ENCODE measurements at places on chromosomes 3 and 15.

DNA sequence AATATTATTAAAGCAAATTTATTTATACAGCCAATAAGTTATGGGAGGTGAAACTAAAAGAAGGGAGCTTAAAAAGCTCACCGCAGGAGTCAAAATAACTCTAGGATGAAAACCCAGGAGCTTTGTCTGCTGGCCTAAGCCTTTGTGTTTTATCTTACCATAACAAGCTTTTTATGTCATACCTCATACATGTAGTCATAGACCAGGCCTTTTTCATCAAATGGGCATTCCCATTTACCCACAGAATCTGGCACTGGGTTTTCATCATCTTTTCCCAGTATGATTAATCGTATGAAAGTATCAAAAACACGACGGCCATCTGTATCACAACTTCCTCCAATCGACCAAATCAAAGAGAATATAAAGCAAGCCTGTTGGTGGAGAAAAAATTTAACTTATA, 122.8 kb downstream of the DNAH12 start:
- no peak for DNase-seq

DNA sequence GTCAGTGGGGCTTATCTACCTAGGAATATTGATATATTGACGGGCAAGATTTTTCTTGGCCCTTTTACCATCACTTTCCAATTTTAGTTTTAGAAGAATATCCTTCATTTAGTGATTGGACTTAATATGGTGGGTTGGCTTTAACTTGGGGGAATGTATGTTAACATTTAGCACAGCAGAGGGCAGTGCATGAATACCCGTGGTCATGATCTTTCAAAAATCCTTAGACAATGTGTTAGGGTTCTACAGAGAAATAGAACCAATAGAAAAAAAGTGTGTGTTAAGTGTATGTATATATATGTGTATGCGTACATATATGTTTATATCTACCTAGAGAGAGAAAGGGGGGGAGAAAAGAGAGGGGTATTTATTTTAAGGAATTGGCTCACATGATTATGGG, 36.9 kb downstream of the GPR171 start:
- no peak for DNase-seq

GRCh38 chr15:40334941-40335795, 5.6 kb downstream of the CCDC9B start:
- no peak for DNase-seq

GRCh38 chr3:45832699-45833098, 9.2 kb downstream of the LZTFL1 start:
- no peak for DNase-seq

- no peak for DNase-seq
These were observed at the start of gene SYNPR for GRCh38 chr3:63278171-63279004. TSS of gene SYNPR (plus strand) at chr3:63278308.

DNA sequence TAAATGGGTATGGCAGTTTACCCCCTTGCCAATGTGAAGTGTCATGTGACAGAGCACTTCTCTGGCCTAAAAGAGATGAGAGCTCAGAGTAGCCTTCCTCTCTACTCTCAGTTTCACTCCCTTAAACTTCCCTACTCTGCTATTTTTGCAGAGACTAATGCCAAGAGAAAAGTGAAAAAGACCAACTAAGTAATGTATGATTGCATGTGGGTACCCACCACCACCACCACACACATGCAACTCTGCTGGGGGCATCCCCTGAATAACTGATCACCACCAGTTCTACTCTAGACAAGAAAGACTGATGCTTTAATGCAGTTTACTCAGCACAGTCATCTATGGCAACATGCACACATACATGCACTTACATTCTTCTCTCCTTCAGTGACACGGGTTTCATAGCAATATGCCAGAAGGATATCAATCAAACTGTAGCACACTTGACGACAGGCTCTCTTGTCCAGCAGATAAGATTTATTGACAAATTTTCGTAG, 31.3 kb downstream of the SHQ1 start:
- DNase-seq: no peak

DNA sequence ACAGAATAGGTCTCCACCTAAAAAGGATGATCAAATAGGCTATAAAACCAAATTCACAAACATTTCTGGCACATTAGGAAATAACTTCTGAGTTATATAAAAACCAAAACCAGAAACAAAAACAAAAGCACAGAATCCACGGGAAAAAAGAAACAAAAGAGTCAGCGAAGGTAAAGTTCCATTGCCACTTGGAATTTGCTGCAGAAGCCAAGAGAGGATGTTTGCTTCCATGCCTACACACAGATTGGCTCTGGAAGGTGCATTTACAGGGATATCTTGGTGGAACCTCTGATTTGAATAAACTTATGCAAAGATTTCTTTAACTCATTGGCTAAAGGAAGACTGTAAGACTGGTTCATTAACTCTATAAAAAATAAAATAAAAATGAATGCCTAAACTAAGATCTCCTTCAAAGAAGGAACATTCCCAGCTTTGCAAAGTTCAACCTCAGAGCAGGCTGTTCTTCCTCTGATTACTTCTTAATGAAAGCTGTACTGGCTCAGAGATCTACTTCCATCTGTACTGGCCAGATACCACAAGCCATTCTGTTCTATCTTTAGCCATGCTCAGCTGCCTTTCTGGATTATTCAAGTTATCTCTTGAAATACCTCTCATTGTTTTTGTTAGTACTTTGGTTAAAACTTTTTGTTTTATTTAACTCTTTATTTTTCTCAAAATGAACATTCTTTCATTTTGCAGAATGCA, 537.5 kb upstream of the CCDC54 start:
- no peak for DNase-seq

DNA sequence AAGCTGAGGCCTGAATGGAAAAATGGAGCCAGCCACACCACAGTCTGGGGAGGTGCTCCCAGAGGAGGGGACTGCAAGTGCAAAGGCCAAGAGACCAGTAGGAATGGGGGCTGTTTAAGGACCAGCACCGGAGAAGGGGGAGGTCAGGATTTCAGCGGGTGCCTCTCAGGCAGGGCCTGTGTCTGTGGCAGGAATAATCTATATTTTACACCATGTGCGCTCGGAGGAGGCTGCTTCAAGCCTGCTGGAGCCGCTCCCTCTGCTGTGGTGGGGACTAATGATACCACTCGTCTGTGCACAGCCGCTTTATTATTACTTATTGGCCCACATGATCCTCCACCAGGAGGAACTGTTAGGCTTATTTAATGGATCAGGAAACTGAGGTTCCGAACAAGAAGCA, 45.3 kb downstream of the TPRA1 start:
- DNase-seq: no peak

GRCh38 chr3:89571707-89572106, 464.3 kb downstream of the EPHA3 start:
- DNase-seq: no peak

GRCh38 chr3:69941037-69941436, 58.5 kb upstream of the SAMMSON start:
- DNase-seq: no peak

DNA sequence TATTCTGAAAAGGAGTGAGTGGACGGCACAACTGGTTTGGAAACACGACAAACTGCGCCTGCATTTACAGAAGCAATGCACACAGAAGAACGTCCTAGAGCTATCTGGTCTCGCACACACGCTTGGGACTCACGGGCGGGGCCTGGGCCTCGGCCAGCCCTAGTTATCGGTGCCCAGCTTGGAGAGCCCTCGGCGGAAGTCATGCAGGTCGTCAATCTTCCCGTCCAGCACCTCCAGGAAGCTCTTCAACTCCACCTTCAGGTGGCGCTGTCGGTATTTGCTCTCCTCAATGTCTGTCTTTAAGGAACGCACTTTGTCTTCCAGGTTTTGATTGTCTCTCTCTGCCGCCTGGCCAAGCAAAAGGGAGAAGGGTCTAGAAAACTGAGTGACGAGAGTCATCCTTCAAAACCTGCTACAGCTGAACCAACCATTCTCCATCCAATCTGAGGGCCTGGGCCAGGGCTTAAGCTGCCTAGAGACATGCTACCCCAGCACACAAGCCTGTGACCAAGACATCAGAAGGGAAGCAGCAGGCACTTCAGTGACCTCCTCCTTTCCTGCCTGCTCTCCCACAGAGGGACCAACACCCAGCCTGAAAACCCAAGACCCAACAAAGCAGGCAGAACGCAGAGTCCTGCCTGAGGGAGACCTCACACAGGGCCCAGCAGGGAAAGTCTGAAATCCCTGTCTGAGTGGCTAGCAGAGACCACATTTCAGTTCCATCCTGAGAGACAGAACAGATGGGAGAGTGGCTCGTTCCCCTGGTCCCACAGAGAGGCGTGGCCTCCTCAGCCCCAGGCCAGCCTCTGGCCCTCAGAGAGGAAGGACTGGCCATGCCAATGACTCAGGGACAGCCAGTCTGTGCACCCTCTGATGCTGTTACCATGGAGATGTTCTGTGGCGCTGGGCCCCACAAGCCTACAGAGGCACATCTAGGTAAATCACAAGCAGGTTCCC, 40.4 kb downstream of the WHAMM start:
- peak; percentile 4 for DNase-seq

DNA sequence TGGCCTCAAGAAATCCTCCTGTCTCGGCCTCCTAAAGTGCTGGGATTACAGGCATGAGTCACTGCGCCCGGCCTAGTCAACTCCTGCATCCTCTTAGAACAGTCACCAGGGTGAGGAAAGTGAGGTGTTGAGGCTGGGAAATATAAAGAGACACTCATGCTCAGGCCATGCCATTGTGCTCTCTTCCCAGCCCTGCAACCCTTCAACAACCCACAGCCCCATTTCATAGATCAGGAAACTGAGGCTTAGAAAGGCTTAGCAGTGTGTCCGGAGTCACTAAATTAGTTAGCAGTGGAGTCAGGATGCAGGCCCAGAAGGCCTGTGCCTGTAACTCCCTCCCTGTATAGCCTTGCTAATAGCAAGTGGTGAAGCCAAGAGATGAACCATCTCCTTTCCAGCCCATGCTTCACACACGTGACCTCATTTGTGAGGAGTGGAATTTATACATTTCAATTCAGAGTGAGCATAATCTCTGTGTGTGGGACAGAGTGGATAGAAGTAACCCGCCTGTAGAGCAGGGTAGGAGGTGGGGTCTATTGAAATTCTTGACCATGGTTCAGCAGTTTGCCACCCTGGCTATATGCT, 51.7 kb upstream of the USP3 start:
- no peak for DNase-seq

DNA sequence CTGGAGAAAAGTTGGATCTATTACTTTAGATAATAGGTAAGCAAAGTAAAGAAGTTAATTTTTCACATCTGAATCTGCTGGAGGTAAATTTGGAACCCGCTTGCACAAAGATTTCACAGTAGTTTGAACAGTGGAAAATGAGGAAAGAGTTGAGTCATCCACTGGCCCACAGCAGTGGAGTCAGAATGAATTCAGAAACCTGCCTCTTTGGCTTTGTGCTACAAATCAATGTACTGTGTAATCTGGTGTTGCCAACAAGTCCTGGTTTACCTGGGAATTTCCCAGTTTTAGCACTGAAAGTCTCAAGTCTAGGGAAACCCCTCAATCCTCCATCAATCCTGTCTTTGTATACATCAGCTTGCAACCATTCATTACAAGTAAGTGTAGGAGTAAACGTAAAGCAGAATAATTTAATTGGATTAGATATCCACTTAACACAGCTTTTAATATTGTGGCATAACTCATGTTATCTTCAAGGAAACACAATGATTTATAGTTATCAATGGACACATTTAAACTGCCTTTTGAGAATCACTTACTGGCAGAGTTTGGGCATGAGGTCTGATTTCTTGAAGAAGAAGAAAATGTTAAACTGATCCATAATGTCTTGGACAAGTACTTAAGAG, 100.6 kb downstream of the DCLK3 start:
- no peak for DNase-seq
